ENCODE measurements at places on chromosomes 2 and 18.
A peak's percentile ranks its signal among the peaks of the same experiment; 100 is the strongest.

DNA sequence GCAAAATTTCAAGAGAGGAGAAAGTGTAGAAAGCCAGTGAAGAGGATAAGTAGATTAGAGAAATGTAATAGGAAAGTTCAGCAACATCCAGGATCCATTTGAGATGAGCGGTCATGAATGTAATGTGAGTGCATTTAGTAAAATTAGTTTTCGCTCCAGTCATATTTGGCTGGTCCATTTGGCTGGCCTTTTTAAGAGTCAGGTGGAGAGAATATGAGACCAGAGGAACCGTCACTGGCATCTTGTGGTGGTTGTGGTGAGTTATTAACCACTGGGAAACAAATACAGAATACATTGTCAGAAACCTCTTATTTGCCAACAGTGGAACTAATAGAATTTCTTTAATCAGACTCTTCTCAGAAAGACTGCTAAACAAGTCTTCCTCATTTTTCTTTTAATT lies 1064.3 kb upstream of the CDH2 start:
- DNase-seq: no peak

DNA sequence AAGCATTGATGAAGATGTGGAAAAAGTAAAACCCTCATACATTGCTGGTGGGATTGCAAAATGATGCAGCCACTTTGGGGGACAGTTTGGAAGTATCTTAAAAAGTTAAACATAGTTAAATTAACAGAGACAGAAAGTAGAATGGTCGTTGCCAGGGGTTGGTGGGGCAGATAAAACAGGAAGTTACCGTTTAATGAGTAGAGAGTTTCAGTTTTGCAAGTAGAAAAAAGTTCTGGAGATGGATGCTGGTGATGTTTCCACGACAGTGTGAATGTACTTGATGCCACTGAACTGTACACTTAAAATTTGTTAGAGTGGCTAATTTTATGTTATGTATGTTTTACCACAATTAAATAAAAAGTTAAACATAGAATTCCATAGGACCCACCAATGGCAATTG lies 44.5 kb upstream of the EGR4 start:
- DNase-seq: no peak

DNA sequence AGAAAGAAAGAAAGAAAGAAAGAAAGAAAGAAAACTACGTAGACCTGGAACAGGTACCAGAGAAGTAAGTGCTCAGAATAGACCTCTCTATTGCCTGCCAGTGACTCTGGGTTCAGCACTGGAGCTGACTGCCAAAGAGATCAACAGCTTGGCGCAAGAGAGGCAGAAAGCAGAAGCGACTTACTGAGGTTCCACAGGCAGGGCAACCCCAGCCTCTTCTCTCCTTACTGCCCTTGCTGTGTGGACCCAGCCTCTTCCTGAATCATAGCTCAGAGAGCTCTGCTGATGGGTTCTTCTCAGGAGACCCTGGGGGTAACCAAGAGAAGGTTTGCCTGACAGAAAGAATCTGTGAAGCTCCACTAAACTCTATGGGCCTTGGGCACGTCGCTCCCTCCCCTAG lies 7.1 kb downstream of the CAPN13 start:
- no peak for DNase-seq

DNA sequence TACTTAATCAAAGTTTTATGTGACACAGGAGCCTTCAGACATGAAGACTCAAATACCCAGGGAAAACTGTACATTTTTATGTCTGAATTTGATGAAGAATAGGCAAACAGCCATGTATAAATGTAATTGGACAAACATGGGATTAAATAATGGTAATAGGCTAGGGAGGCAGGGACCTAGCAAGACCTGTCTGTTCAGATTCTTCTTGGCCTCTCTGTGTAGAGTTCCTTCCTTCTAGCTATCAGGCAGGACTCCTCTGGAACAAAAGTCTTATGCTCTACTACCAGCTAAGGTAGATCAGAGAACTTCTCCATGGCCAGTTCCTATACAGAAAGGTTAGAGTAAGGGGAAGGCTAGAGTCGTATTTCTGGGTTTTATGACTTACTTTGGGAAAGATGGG lies 9.5 kb upstream of the PARD3B start:
- DNase-seq: no peak

- DNase-seq: no peak
Observed at GRCh38 chr18:66548747-66549146, 55.1 kb downstream of the CDH19 start.

GRCh38 chr2:86675511-86676015 lies 44.5 kb upstream of the RMND5A start:
- DNase-seq: no peak

GRCh38 chr18:67179726-67180125 lies 336.8 kb downstream of the DSEL start:
- no peak for DNase-seq

DNA sequence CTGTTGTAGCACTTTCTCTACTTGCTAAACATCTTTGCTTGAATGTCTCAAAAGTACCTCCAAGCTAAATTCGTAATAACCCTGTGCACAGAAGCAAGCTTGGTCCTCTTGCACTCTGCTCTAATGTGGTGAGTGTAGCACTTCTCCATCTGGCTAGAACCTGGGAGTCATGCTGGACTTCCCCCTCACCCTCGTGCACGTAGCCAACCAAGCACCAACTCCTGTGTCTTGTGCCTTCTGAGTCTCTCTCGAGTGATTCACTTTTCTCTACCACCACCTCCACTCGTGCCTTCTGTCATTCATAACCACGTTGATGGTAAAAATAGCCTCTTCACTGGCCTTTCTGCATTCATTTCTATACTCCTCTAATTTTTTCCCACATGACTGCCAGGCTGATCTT lies 91.9 kb upstream of the KCNE4 start:
- no peak for DNase-seq

GRCh38 chr2:48753228-48753627 lies 2.3 kb downstream of the LHCGR start:
- DNase-seq: no peak

- DNase-seq: no peak
Observed at GRCh38 chr2:232574674-232575403, 24.4 kb downstream of the EIF4E2 start.

GRCh38 chr2:227643990-227644551 lies 22.5 kb upstream of the SCYGR5 start:
- no peak for DNase-seq

DNA sequence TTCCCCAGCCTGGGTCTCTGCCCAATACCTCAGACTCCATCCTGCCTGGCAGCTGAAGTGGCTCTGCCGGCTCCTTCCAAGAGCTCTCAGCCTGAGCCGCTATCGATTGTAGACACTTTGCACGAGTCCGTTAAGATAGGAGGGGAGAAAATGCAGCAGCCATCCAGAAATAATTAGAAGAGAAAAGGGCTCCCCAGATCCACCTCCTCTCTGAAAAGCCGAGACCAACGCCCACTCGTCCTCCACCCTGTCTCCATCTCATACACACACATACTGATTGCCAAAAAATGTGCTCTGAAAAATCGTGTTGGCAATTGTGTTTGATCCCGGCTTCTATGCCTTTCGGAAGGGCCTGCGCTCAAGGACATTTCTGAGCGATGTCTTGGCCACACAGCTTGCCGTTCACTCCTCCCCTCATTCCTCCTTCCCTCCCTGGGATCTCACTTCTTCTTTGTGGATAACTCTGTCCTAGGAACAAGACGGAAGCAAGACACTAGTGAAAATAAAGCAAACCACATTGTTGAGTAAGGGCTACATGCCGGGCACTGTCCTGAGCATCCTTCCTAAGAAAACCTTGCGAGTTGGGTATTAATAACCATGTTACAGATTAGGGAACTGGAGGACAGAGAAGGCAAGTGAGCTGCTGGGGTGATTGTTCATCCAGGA lies 372.8 kb upstream of the MYT1L start:
- no peak for DNase-seq

GRCh38 chr2:101912545-101912944 lies 79.2 kb upstream of the IL1R2 start:
- no peak for DNase-seq

DNA sequence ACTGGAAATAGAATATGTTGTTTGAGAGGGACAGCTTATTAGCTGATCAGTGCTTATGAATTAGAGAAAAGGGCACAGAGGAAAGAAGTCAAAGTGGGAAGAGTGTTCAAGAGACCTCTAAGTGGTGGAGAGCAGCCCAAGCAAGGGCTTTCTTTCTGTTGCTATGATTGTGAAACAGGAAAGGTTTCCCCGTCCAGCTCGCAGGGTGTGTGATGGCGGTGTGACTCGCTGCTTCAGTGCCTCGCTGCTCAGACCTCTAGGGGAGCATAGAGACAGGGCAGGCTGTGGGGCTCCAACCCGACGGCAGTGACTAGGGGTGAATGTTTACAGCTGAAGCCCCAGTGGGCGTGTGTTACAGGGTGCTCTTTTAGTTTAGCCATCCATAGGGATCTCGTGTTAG lies 166.5 kb upstream of the COPS8 start:
- no peak for DNase-seq

GRCh38 chr18:74534981-74535649 lies 815 bp downstream of the CNDP1 start:
- no peak for DNase-seq

DNA sequence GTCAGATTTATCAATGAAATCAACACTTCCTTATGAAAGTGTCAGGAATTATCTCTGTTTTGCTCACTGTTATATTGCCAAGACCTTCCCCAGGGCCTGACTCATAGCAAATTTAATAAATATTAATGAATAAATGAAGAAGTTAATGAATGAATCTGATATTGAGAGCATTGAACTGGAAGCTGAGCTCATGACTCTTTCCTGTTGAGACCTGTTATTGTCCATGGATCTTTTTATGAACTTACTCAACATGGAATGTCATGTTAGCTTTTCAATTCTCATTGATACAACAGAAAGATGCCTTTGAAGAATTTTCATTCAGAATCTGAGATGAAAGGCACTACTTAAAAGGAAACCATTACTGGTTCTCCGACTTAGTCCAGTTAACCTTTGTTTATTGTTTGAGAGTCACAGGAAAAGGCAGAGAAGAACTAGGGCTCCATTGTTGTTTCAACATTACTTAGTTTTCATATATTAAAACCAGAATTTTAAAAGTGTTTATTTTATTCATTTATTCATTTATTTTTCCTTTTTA lies 90.4 kb upstream of the UNC80 start:
- no peak for DNase-seq

- DNase-seq: no peak
Observed at GRCh38 chr18:33875029-33875565, 297.1 kb downstream of the ASXL3 start.

- no peak for DNase-seq
Observed at GRCh38 chr2:43139996-43140621, 86.3 kb downstream of the ZFP36L2 start.

GRCh38 chr2:10835052-10835970 lies 22.7 kb upstream of the PDIA6 start:
- DNase-seq: peak; percentile 73

GRCh38 chr18:28793901-28794300 lies 617.0 kb upstream of the CDH2 start:
- no peak for DNase-seq

DNA sequence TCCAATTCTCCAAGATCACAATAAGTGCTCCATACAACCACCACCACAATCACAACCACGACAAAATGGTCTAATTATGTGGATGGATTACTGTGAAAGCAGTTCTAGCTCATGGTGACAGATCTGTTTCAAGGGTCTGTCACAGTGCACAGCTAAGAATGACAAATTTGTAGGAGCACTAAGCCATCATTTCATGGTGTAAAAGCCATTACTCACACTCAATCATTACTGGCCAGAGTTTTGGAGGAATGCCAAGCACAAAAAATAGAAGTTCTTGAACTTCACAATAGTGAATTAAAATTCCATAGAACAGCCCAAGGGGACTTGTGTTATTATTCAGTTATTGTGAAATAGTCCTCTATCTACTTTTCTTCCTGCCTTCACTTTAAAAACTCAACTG lies 2.3 kb downstream of the CPS1 start:
- DNase-seq: no peak

DNA sequence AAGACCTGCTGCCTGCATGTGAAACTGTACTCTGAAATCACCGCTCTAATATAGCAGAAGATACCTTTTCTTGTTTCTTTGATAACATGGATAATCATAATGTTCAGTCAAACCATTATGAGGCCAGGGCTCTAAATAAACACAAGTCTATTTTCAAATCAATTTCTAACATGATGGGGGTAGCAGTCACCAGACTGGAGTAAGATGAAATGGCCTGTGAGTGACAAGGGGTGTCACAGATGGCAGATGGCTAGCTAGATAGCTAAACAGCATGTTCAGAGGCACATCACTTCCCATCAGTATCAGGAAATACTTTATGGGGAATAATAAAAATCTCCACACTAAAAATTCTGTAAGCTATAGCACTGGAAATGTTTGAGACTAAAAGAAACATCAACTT lies 14.0 kb downstream of the MBD2 start:
- DNase-seq: no peak

DNA sequence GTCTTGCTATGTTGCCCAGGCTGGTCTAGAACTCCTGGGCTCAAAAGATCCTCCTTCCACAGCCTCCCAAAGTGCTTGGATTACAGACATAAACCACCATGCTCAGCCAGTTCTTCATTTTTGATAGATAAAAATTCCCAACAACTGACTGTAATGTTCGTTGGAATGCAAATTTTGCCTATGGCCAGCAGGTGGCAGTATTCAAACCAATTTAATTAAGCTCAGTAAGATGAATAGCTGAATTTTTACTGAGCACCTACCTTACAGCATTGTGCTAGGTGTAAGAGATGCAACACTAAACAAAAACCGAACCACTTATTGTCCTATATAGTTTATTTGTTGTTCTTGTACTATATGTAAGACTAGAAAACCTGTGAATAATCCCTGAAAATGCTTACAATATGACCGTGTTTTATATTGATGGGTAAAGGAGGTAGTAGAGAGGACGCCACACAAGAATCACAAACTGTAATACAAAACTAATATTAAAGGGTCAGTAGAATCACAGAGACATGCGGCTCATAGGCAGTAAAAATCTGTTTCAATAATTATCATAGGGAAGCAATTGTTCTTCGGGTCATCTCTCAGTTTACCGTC lies 8.2 kb upstream of the TMEM182 start:
- no peak for DNase-seq

DNA sequence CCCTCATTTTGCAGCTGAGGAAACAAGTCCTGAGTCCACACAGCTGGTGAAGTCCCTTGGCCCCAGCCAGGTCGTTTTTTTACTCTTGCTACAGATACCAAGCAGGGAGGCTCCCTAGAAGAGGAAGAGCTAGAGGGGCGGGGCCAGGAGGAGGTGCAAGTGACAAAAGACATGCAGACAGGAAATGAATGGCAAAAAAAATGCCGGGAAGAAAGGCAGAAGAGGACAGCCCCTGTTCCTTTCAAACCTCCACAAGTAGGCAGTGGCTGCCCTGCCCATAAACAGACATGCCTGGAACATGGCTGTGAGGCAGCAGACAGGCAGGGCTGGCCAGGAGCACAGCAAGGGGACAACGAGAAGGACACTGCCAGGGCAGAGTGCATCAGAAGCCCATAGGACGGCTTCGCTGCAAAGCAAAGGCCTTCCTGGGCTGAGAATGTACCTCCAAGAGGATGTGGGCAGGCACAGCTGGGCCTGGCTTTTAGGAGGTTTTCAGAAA lies 108.7 kb downstream of the ZBTB7C start:
- no peak for DNase-seq
